Fibroblast of skin of right quadriceps (primary cell): ENCODE measurements at places on chromosomes 3 and 15.

- peak; percentile 82 for DNase-seq
Measured at GRCh38 chr15:83365370-83365938, 81.0 kb upstream of the BNC1 start.

DNA sequence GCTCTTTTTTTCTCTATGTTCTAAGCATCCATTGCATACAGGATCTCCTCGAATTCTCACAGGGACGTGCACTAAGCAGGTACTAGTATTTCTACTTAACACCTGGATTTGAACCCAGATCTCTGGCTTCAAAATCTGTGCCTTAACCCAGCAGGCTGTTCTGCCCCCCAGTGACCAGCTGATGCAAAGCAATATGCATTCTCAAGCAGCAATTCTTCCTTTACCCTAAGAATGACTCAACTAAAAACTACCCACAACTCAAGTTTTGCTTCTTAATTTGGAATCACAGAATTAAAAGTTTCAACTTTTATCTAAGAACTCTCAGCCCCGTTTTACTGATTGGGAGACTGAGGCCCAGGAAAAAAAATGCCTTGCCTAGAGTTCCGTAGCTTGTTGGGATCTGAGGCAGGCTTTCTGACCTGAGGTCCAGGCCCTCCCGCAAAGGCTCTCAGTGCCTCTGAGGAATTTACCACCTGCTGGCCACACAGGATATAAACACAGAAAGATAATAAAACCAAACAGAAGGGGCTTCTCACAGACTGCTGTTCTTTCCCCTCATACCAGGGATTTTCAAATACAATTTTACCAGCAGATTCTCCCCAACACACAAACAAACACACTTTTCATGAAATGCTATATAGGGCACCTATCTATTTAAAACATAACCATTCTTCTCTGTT lies 115.4 kb upstream of the RAD18 start:
- no peak for DNase-seq

DNA sequence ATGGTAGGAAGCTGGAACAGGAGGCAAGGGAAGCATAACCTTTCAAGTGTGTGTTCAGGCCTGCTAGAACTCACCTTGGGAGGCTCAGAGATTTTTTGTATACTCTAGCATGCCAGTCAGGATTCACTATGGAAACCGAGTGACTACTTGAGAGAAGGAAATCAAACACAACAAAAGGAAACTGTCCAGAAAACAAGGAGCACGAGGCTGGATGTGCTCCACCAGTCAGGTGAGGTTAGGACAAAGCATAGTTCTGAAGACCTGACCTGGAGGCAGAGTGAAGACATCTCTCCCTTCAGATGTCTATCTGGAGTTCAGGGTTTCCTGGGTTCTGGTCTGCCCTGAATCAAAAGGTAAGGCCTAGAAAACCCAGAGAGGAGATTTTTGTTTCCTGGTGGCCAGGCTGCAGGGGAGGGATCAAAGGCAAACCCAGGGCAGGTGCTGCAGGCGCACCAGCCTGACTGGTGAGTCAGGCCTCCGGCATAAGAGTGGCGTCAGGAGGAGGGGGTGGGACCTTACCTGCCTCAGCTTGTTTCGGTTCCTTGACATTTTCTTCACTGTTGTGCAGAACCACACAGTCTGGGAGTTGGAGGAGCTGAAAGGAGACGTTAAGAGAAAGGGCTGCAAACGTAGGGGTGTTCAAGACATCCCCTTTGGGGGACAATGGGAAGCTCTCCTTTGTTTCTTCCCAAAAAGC lies 52.2 kb upstream of the OSBPL11 start:
- no peak for DNase-seq

GRCh38 chr15:80887148-80887547 lies 102.5 kb downstream of the MESD start:
- no peak for DNase-seq

DNA sequence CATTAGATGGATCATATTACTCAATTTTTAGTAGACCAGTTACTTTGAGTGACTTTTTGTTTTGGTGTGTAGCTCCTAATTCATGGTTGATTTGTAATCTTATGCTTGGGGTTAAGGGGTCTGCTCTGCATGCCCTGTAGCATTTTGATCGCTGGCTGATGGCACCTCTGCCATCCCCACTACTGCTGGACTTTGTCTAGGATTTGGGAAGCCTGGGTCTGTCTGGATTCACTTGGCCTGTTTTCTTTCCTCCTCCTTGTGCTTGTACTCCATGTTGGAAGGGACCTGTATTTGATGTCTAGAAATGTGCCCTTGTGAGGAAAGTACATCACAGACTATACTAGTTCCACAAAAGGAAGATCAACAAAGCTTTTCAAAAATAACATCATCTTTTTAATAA lies 154.1 kb downstream of the FNDC3B start:
- DNase-seq = no peak

- no peak for DNase-seq
Measured at GRCh38 chr15:70039917-70040316, 57.8 kb downstream of the TLE3 start.

DNA sequence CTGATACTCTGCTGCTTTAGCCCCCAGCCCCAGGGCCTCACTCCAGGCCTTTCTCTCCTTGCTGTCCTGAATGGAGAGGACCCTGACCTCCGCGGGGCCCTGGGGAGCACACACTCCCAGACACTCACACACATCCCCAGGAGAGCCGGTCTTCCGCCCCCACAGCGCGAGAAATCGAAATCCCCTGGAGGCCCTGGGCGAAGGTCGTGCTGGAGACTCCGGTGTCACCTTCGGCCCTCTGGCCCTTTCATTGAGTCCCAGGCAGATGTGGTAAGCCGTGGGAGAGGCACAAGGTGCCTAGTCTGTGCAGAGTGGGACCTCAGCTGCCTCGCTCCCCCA lies 848 bp upstream of the GOLGA8B start:
- DNase-seq = no peak

DNA sequence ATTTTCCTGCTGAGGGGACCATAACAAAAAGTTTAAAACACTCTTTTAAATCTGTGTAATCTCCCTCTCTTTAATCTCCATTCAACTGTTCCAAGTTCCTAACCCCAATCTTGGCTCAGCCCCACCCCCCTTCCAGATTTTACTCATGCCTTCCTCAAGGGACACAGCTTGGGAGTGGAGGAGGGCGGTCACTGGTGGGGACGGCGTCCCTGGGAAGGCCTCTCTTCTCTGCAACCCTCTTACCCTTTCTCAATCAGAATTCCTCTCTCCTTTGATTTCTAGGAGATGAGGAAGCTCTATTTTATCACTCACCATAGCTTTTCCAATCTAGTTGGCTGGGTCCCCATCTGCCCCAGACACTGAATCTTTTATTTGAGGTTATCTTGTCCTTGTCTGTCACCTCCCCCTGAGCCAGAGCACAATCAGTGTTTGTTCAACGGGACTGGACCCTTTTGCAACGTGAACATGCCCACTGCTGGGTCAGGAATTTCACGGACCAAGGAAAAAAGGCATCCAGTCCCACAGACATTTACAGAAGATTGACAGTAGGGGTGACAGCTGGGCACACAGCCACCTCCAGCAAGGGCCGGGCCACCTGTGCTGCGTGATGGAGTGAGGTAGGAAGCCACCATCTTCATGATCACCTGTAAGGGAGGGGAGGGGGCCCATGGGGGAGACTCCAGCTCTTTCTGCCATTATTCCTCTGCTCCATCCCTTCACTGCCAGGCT lies 84.0 kb upstream of the HERC1 start:
- DNase-seq = no peak

DNA sequence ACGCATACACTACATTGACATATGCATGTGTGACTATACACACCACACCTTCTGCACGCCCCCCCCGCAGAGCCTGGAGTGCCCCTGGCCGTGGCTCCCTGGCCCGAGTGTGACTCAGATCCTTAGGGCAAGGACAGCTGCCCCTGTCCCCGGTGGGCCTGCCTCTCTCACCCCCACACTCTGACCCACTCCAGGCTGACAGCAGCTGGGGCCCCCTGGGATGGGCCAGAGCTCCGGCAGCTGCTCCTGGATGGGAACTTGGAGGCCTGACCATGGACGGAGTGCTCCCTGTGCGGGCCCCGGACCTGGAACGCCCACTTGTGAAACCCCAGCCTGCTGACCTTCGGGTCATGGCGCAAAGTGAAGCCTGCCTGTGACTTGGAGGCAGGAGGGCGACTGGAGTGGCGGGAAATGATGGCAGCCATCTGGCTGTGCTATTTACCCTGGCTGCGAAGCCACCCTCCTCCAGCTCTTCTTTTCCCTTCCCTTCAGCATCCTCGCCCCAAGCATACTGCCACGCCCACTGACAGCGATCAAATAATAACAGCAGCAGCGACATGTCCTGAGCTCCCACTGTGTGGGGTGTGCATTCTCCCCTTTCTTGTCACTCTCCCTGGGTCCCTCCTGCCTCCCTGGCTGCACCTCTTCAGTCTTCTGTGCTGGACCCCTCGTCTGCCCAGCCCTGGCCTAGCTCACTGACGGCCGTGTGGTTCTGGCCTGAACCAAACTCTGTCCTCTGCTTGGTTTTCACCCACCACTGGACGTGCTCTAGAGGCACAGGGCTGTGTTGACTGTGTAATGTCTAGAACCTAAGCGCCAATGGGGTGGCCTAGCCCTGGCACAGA lies 90.7 kb upstream of the MEF2A start:
- no peak for DNase-seq

- DNase-seq = peak; percentile 37
Measured at GRCh38 chr3:38651153-38651789, 1.8 kb upstream of the SCN5A start.

- no peak for DNase-seq
Measured at GRCh38 chr15:101203029-101203573, 48.7 kb downstream of the CHSY1 start.

GRCh38 chr15:79004336-79004735 lies 59.5 kb upstream of the CTSH start:
- DNase-seq = peak; percentile 76

- no peak for DNase-seq
Measured at GRCh38 chr15:41804916-41805666, 22.8 kb upstream of the JMJD7 start.

DNA sequence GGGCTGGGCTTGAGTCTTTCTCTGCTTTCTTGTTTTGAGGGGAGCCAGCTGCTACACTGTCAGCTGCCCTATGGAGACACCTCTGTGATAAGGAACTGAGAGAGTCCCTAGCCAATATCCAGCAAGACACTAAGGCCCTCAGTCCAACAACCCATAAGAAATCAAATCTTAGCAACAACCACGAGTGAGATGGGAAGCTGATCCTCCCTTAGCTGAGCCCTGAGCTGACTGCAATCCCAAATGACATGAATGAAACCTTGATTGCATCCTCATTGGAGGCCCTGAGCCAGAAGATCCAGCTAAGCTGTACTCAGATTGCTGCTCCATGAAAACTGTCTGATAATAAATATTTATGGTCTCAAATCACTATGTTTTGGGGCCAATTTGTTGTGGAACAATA lies 302.1 kb upstream of the MME start:
- no peak for DNase-seq

GRCh38 chr3:178320456-178321351 lies 215.5 kb upstream of the KCNMB2 start:
- DNase-seq = peak; percentile 52

DNA sequence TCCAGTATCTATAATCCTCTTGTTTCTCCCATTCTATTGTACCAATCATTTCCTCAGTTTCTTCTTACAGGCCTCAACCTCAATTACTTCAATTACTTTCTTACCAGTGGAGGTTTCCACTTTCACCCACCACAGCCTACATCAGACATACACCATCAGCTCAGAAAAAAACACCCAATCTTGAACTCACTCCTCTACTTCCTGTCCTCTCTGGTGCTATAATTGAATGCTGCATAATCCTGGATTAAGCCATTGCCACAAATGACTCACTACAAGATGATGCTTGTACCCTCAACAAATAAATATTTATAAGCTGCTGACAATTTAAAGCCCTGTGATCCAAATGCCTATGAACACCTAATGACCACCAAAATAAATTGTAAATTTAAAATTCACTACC lies 18.5 kb downstream of the RYK start:
- DNase-seq = peak; percentile 71

DNA sequence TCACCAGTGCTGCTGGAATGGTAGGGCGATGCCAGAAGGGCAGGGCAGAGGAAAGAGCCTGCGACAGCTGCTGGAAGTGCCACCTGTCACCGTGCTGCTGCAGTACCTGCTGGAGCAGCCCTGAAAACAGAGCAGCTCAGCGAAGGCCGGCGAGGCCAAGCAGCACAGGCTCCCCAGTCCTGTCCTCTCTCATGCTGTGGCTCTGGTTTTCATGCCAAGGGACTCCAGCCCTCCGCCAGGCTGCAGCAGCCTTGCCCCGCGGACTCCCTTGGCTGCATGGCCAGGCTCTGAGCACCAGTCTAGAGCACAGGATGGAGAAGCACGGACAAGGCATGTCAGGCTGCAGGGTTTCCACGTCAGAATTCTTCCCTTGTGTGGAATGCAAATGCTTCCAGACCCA lies 43.9 kb downstream of the ADCY5 start:
- DNase-seq = no peak

DNA sequence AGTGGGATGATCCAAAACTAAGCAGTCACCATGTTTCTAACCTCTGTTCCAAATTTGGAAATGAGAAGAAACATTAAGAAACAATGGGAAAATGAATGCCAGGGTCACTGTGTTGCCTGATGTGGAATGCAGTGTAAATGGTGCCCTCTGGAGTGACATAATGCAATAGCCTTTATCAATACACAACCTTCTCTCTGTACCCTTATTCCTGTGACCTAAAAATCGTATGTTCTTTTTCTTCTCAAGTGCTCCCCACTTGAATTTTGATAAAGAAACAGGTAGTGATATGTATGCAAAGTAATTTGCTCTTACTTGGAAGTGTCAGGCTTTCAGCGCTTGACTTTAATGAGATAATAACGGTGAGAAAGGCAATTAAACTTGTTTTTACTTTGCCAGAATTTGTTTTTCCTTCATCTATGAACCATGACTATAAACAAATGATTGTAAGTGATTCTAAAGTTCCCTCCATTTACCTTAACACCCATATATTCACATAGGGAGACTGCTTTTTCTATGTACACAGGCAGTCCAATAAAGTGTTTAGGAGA lies 145.8 kb upstream of the THRB start:
- DNase-seq = peak; percentile 55

DNA sequence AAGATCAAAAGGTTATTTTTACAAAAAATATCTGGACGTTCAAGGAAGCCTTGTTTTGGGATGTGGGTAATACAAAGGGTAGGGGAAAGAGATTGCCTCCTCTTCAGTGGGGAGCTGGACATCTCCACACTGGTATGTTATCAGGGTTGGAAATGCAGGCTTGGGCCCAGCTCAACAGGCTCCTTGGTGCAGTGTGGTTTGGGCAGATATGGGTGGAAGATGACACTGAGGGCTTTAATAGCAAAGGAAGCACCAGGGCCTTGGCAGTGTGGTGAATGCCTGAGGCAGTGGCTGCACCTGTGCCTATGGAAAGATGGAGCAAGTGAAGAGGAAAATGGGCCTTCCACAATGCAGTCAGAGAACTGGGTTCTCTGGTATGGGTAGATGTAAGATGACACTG lies 11.2 kb upstream of the MED12L start:
- DNase-seq = no peak

- no peak for DNase-seq
Measured at GRCh38 chr3:117788506-117788905, 1078.9 kb downstream of the TUSC7 start.
